ENCODE measurements at places on chromosomes 1 and 21.
A peak's percentile ranks its signal among the peaks of the same experiment; 100 is the strongest.

DNA sequence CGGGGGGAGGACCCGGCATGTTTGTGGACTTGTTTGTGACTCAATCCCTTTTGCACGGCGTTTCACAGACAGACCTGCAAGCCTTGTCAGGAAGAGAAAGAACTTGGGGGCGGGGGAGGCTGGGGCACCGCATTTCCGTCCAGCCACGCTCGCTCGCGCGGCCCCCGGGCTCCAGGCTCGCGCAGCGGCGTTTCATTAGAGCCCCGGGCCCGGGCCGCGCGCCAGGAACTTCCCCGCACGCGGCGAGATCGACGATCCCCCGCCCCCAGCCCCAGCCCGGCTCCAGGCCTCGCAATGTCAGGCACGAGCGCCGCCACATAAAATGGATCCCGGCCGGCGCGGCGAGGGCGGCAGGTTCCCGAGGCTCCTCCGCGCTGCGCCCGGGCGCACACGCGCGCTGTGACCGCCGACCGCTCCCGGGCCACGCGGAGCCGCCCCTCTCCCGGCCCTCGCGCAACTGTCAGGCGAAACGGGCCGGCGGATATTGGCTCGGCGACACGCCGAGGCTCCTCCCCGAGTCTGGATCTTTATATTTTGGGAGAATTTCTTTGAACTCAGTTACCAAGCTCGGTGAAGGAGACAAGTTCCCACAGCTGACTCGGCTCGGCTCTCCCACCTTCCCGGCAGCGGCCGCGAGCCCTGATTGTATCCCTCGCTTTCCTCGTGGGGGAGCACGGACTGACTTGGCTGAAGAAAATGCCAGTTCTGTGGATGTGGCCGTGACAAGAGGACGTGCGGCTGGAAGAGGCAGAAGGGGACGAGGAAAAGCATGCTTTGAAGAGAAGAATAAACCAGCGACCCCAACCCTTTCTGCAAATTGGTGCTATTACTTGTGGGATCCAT, at the start of gene KIF26B:
Gene KIF26B (plus strand): TSS at position 557 of the 843 bp plus-strand sequence. CDS start 440 bp downstream, outside the sequence.
- no peak for DNase-seq

GRCh38 chr1:201490708-201491131, 16.2 kb downstream of the CSRP1 start:
- DNase-seq: no peak

GRCh38 chr1:66360285-66360724, 173.6 kb upstream of the SGIP1 start:
- DNase-seq: no peak

DNA sequence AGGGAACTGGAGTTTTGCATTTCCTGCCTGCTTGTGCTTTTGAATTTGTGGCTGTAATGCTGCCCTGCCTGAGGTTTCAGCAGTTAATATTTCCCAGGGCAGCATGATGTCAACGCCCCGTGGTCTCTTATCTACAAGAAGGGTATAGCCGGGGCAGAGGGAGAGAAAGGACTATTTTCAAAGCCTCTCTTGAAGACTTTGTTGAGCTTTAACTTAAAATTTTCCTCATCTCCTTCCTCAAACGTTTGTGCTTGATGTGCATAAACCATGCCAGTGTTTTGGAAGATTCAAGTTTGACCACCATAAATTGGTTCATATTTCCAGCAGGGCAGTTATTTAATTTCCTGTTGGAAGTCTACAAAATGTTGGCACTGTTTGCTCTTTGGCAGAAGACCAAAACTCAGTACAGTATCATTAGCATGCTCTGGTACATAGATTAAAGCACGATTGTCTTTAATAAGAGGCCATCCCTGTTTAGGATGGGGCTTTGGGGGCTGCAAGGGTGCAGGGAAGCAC, 43.4 kb downstream of the ROR1 start:
- DNase-seq: no peak

DNA sequence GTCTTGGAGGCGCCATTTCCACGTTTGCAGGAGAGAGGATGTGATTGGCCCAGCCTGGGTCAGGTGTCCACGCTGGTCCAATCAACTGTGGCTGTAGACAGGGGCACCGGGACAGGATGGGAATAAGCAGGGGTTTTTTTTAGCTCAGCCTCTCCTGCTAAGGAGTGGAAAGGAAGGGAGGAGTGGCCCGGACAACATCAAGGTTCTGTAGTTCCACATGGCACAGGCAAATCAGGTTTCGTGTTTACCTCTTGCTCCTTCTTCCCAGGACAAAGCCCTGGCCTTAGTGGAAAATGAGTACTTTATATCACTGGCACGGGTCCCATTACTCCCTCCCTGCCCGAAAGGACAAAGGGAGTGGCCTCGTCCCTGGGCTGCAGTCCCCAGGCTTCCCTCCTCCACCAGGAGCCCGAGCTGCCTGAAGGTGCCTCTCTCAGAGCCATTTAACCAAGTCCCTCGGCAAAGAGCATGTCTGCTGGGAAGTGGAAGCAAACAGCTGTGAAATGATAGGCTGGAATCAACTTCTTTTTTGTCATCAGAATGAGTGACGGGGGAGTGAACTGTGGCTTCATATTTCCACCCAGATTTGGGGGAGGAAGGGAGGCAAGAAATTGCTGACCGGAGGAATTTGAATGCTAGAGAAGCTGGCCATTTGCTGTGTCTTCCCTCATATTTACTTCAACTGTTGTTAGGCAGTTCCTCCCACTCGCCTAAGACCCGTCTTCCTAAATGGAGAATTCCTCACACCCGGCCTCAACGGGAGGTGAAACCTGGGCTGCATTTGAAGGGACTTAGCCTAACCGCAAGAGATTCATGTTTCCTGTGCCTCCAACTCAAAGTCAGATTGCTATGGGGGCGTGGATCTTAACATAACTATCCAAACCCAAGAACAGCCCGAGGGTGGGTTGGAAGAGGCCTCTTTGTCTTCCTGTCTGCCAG, 84.9 kb upstream of the SLC44A3 start:
- no peak for DNase-seq

DNA sequence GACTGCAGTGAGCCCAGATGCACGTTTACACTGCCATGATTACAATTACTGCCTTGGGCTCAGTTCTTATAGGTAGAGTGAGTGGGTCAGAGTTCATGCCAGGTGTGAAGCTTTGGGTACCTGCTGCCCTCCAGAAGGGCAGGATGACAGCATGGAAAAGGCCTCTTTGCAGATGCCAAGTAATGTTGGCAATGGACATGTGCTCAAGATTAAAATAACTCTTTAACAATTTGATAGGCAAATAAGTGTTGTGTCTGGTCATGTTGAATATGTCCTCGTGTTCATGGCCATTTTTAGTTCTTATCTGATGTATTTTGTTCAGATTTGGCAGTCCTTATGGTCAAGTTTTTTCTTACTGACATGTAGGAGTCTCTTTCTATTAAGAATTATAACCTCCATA, 34.8 kb downstream of the S100B start:
- DNase-seq: no peak

GRCh38 chr1:62038594-62039284, 155.9 kb upstream of the L1TD1 start:
- no peak for DNase-seq

DNA sequence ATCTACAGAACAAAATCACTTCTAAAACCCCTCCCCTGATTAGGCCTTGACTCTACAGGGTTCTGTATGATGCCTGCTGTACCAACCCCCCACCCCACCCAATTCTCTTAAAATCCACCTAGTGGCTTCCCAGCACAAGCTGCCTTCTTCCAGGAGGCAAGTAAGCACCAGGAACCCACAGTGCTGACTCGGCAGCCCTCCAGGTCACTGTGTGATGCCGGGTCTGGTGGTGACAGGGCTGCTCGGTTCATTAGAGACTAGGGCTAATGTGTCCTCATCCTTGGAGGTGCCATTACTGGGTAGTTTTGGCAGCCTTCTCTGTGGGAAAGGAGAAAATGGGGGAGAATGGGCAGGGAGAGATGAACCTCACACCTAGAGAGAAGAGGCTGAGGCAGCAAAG, 363.5 kb downstream of the PTPRU start:
- DNase-seq: no peak

GRCh38 chr1:97632776-97633175, 288.1 kb downstream of the DPYD start:
- DNase-seq: no peak

GRCh38 chr1:78229344-78229743, 183.6 kb downstream of the GIPC2 start:
- DNase-seq: no peak

GRCh38 chr1:156750191-156750672, 1.2 kb downstream of the HDGF start:
- DNase-seq: peak; percentile 47

DNA sequence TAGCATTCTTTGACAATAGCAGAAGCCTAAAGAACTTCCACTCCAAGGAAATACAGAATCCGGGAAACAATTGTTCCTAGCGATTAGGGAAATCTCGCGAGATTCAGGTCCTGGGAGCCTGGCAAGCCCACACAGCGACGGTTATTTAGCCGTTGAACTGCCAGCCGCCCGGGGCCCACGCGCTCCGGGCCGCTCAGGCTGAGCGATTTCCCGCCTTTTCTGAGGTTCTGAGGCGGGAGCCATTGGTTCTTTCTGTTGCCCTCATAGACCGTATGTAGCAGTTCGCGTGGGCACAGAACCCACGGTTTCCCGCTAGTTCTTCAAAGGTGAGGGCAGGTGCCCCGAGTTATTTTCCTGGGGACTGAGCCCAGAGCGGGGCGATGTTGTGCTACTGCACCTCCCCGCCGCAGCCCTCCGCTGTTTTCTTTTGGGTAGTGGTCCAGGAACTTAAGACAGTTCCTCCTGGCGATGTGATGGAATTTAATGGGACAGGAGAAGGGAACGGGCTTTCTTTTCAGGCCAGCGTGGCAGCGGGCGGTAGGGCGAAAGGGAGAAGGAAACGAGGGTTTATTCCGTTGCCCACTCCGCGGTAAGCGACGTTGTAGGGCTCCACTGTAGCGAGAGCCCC, at the start of gene SYCP1:
Gene SYCP1 (plus strand): TSS at position 171 of the 628 bp plus-strand sequence. CDS start 602 bp downstream, outside the sequence.
- no peak for DNase-seq

DNA sequence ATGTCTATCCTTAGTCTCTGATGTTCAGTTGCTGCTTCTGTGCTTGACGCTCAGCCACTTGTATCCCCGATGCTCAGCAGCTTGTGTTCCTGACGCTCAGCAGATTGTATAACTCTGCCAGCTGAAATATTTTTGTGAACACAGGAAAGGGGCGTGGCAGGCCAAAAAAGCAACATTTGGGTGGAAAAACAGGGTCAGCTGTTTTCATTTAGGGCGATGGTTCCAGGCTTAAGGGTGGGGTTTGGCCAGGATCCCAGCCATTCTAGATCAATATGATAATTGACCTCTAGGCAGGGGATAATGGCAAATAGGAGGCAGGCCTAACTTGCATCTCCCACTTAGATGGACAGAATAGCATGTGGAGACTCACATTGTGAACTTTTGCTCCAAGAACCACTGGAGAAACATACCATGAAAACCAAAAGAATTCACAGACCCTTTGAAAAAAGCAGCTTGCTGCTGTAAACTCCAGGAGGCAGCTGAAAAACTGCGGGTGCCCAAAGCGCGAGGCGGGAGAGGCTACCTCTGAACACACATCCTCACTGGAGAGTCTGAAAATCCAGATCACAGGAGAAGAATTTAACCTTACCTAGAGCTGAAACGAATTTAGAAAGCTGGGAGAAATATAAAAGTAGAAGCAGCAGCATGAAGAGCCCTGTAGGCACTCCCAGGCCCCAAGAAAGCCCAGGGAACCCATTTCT, 58.3 kb downstream of the ZNF648 start:
- no peak for DNase-seq

DNA sequence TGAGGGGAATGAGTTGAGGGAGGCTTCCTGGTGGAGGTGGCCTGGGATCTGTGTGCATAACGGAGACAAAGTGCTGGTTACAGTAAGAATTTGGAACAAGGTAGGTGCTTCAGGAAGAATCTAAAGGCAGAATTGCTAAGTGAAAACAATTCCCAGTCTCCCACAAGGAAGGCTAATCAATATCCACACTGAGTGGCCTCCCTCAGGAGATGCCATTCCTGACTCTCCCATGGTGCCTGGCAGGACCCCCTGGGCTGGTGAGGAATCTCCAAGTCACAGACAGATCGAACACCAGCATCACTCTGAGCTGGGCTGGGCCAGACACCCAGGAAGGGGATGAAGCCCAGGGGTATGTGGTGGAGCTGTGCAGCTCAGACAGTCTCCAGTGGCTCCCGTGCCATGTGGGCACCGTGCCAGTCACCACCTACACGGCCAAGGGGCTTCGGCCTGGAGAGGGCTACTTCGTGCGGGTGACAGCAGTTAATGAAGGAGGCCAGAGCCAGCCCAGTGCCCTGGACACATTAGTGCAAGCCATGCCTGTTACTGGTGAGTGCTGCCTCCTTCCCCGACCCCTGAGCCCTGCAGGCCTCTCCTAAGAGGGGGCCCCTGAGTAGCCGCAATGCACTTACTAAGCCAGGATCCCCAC, 30.7 kb downstream of the IGFN1 start:
- no peak for DNase-seq

Data from stimulated activated CD4-positive, alpha-beta T cell treated with anti-CD3 and anti-CD28 coated beads, TNF-alpha, amount 100 ng/mL, for 4 hours (primary cell).